B cell (primary cell): ENCODE measurements at places on chromosomes 1 and 21. TPM values are rescaled to one million over a fixed set of nuclear protein-coding genes. Genes with fewer than 3 reads are reported as not detected.

GRCh38 chr1:4613606-4614370 is 40.6 kb upstream of the AJAP1 start:
- H3K27me3 ChIP-seq, result no peaks in the 10 kb centered on the region
- no peaks in the 10 kb centered on the region for H3K36me3 ChIP-seq
- DNase-seq, result no peak
- H3K4me1 ChIP-seq, result no peaks in the 10 kb centered on the region

GRCh38 chr1:174969977-174970376 is 29.8 kb upstream of the CACYBP start:
- no peak overlapping the region for H3K27ac ChIP-seq
- no peak overlapping the region for H3K4me3 ChIP-seq
- H3K36me3 ChIP-seq, result no peaks in the 10 kb centered on the region
- H3K27me3 ChIP-seq, result no peaks in the 10 kb centered on the region

DNA sequence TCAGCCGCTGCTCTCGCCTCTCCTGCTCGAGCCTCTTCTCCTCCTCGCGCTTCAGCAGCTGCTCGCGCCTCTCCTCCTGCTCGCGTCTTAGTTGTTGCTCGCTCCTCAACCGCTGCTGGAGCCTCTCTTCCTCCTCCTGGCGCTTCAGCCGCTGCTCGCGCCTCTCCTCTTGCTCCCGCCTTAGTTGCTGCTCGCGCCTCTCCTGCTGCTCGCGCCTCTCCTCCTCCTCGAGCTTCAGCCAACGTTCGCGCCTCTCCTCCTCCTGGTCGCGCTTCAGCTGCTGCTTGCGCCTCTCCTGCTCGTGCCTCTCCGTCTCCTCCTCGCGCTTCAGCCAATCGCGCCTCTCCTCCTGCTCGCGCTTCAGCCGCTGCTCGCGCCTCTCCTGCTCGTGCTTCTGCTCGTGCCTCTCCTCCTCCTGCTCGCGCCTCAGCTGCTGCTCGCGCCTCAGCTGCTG is 3.7 kb downstream of the TCHH start:
- DNase-seq, result no peak
- peaks cover 57% of the 10 kb centered on the region for H3K4me1 ChIP-seq
- H3K4me3 ChIP-seq, result peak overlapping the region; percentile 25
- H3K27me3 ChIP-seq, result no peaks in the 10 kb centered on the region
- no peak overlapping the region for H3K27ac ChIP-seq

SPRR1A gene
- not detected in 2 replicates for polyA plus RNA-seq

HPCAL4 gene
- 0.13 TPM in 1 of 2 replicates, not detected in the other for polyA plus RNA-seq

PLEKHG5 gene
- 0.13 TPM in 1 of 2 replicates, not detected in the other for polyA plus RNA-seq
